ENCODE measurements at places on chromosomes 2 and 18.

- no peak for DNase-seq
These were observed 1078.5 kb upstream of the ZEB2 start for GRCh38 chr2:145598434-145598833.

GRCh38 chr2:152415231-152415642 is 80.3 kb downstream of the FMNL2 start:
- DNase-seq = peak; percentile 2

DNA sequence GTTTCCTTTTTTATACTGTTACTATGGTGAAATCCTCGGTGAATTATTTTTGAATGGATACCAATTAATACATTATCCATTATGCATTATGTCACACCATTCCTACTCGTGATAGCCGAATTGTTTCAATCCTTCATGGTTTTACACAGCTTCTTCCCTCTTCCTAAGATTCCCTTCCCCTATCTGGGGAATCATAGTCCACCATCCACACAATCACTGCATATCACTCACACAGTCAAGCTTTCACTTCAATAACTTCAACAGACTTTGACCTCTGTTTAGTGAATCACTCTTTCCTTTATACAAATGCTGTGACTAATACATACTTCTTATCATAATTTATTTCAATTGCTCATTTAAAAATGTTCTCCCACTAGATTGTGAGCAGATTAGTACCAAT is 1108.1 kb upstream of the LRRTM1 start:
- no peak for DNase-seq

DNA sequence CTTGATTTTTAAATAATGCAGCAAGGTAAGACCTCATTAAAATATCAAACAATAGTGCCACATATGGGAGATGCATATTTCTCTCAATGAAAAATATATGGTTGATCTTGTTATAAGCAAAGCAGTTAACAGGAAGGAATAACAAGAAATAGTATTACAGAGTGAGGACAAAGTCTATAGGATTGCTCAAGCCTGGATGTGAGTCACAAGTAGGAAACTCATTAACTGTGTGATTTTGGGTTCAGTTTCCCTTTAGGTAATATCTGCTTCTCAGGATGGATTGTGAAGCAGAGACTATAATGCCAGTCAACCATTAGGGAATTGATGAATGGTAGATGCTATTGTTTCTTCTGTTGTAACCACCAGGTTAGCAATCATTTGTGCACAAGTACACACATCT is 42.9 kb upstream of the SPHKAP start:
- DNase-seq = no peak

DNA sequence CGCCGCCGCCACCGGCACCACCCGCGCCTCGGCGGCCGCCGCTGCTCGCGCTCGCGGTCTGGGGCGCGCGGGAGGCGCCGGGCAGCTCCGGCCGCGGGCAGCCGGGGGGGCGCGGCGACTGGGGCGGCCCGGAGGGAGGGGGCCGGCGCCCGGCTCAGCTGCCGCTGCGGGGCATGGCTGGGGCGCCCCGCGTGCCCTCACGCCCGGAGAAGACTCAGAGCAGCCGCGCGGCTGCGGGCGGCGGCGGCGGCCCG is 295 bp downstream of the GAREM1 start:
- no peak for DNase-seq

DNA sequence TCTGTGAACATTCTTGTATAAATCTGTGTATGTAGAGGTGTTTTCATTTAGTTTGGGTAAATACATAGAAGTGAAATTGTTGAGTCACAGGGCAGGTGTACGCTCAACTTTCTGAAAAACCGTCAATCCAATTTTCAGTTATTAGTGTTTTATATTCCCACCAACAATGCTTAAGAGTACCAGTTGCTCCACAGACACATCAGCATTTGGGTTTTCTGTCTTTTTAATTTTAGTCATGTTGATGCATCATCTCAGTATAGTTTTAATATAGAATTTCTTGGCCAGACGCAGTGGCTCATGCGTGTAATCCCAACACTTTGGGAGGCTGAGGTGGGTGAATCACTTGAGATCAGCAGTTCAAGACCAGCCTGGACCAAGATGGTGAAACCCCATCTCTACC is 3.2 kb upstream of the GNLY start:
- no peak for DNase-seq

DNA sequence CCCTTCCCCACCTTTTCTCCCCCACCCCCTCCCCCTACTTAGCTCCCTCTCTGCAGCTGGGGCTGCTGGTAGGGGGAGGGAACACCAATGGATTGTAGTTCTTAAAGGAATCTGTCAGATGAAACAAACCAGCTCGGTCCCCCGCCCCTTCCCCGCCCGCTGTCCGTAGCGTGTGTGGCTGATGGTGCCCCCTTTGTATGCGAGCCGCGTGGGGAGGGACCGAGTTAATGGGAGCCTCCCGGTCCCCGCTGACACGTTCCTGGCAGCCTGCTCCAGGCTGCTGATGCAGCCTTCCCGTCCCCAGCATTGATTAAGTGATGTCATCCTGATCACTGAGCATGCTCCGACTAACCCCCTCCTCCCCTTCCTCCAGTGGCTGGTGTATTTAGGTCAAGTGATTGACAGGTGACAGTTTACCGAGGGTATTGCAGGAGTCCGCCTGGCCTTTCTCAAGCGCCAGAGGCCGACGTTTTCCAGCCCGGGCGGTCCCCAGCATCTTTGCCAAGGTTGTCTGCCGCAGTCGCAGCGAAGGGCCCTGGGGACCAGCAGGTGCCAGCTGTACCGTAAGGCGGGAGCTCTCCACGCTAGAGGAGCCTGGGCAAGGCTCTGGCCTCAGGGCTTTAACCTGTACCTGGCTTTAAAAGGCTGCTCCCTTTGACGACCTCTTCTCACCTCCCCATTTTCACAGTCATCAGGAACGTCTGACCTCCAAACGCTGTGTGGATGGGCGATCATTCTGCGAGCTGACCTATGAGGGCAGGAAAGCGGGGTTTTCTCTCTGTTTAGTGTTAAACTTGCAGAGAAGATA is 1.8 kb downstream of the KIF5C start:
- peak; percentile 26 for DNase-seq

- DNase-seq = peak; percentile 50
These were observed 591 bp downstream of the SLC16A14 start for GRCh38 chr2:230068016-230068650.

- DNase-seq = no peak
These were observed 495.2 kb upstream of the MEIS1 start for GRCh38 chr2:65939687-65940086.

Measured in stimulated activated CD4-positive, alpha-beta T cell treated with anti-CD3 and anti-CD28 coated beads, Interleukin-4, amount 100 ng/mL, for 1 hour (primary cell).